ENCODE measurements at places on chromosomes 6 and 20.

DNA sequence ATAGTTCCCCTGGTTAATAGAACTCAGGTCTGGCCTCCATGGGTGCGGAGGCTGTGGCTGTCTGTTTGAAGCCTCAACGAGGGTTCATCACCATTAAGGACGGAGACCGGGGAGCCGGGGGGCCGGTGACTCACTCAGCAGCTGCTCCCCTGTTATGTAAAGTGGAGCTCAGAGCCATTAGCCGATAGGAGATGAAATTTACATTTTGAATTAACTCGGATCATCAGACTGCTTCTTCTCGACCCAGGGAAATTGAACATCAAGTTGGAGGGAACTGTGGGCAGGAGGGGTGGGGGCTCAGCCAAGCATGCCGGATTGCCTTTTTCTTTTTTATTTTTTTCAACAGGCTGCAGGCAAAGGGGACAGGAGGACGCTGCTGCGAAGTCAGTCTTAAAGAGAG is 12.3 kb downstream of the PCK1 start:
- DNase-seq = no peak

DNA sequence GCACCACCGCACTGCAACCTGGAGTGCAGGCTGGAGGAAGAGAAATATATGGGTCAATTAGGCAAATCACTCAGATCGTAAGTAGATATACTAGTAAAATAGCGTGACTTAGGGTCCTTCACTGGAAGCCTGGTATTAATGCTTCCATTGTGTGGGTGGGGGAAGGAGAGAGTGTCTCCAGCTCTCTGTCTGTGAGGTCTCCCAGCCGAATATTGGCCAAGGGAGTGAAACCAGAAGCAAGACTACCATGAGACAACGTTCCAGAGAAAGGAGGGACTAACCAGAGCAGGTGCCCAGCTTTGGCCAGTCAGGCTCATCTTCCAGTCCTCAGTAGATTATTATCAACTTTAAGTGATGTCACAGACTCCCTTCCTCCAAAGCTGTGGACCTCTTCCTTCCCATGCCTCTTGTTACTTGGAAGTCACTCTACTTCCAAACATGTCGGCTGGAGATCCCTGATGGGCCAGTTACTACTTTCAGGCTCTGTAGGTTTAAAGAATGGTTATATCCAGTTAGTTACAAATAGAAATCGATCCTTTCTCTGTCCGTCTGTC is 28.8 kb downstream of the MTHFD1L start:
- DNase-seq = no peak

- DNase-seq = no peak
Measured at GRCh38 chr20:10924644-10925201, 250.9 kb upstream of the JAG1 start.

- no peak for DNase-seq
Measured at GRCh38 chr6:56079751-56080540, 167.4 kb downstream of the COL21A1 start.

- no peak for DNase-seq
Measured at GRCh38 chr20:32506721-32507120, 78.4 kb downstream of the NOL4L start.

DNA sequence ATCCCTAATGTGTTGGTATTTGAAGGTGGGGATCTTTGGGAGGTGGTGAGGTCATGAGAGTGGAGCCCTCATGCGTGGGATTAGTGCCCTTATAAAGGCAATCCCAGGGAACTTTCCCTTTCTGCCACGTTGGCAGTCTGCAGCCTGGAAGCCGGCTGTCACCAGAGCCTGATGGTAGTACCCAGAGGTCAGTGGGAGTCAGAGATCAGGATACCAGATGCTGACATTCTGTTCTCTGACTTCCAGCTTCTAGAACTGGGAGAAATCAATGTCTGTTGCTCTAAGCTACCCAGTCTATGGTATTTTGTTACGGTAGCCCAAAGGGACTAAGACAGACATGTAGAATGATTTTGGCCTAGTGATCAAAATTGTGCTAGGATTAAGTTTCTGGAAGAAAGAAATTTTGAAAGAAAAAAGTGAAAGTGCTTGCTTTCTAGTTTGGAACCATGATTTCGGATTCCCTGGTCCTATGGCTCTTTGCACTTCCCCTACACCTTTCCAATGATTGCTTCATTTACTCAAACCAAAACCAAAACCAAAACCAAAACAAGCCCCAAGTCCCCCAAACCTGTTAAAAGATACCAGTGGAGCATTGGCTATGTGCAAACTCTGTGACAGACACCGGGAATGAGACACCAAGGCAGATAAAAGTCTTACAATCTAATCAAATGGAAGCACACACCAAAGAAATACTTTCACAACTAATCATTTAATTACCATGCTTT is 173.7 kb upstream of the ZNF217 start:
- no peak for DNase-seq

GRCh38 chr20:58494923-58495622 is 20.1 kb downstream of the APCDD1L start:
- DNase-seq = no peak

Measured in stimulated activated CD8-positive, alpha-beta memory T cell treated with anti-CD3 and anti-CD28 coated beads, Interleukin-4, amount 100 ng/mL, for 1 hour (primary cell).